ENCODE measurements at places on chromosomes 3 and 15.

DNA sequence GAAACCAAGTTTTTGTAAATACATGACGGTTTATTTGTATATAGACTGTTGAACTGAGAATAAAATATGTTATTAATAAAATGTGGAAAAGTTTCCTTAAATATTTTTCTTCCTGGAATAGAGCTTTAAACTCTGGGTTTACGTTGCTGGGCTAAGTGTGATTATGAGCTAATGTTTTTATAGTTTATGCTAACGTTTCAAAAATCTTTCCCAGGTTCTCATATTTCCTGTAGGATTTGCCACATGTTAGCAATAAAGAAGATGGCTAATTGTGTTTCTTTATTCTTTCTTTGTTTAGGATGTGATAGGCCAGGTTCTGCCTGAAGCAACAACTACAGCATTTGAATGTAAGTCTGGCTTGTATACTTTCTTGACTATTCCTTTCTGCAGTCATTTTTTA is 7.2 kb downstream of the MAP2K5 start:
- no peak for DNase-seq

DNA sequence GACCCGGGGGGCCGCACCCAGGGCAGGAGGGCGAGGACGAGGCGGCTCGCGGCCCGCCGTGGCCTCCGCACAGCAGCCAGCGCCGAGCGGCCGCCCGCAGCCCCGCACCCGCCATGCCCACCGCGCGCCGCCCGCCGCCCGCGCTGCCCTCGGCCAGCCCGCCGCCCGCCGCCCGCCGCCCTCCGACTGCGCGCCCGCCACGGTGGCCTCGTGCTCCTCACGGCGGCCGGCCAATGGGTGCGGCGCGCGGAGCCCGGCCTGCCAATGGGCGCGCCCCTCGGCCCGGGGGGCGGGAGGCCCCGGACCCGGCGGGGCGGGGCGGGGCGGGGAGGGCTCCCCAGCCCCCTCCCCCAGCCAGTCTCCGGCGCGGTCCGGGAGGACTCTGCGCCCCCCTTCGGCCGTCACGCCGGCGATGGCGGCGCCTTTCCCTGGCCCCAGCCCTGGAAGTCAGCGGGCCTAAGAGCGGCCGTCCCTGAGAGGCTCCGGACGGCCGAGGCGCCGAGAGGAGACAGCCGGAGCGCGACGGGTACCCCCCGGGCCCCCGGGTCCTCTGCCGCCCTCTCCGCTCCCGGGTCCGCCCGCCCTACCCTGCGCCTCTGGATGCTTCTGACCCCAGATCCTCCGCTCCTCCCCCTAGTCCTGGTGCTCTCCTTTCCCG is at the start of gene NT5DC2:
NT5DC2 (minus strand) TSS at position 235 of the 658 bp plus-strand sequence; CDS start at position 115, 120 bp downstream.
- no peak for DNase-seq

GRCh38 chr15:25572191-25572590 is 133.4 kb upstream of the UBE3A start:
- DNase-seq, result no peak

DNA sequence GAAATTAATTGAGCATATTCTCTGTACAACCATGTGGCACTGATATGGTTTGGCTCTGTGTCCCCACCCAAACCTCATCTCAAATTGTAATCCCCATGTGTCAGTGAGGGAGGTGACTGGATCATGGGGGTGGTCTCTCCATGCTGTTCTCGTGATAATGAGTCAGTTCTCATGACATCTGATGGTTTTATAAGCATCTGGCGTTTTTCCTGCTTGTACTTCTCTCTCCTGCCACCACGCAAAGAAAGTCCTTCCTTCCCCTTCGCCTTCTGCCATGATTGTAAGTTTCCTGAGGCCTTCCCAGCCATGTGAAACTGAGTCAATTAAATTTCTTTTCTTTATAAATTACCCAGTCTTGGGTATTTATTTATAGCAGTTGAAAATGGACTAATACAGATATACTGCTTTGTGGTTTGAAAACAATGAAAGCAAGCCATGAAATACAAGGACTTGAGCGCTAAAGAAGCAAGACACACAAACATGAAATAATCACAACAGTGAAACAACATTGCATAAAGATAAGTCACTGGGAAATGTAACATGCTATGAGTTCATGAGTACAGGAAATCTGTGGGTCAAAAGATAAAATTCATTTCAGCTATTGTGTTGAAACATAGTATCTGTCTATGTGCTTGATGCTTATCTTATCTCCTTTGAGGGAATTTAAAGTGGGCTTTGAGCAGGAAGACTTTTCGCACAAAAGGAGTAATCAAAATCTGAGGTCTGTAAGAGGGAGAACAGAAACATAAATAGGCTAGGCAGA is 288.7 kb downstream of the GBE1 start:
- no peak for DNase-seq

DNA sequence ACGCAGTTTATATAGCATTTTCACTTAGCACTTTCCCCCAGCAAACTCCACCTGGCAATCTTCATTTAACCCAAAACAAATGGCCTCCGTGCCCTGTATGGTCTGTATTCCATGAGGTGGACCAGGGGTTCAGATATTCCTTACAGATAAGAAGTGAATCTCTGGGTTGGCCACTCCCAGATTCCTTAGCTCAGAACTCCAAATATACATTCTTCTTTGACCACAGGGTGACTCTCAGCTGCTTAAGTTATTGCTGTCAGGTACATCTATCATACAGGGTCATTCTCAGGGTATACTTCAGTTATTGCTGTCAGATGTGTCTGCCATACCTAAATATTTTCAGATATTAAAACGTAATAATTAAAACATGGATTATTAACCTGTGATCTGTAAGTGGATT is 229.8 kb downstream of the TBL1XR1 start:
- DNase-seq, result no peak

DNA sequence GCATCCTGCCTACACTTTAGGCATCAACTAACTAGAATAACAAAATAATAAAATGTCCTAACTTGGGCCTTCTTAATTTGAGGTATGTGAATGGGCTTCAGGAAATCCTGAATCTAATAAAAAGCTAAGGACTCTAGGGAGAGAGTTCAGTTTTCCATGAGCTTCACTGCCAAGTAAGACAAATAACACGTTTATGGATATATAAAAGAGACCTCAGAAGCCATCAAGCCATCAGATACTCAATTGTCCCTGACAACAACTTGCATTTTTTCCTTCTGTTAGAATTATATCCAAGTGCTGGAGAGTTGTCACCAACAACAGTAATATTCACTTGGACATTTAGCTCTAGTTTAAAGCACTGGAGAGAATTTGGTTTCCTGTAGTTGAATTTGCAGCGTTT is 102.4 kb upstream of the IGSF10 start:
- no peak for DNase-seq

GRCh38 chr3:3368306-3368705 is 188.8 kb upstream of the CRBN start:
- no peak for DNase-seq

GRCh38 chr15:72197041-72197459 is 537 bp downstream of the GRAMD2A start:
- no peak for DNase-seq

GRCh38 chr15:74315626-74316025 is 51.8 kb downstream of the CYP11A1 start:
- no peak for DNase-seq

DNA sequence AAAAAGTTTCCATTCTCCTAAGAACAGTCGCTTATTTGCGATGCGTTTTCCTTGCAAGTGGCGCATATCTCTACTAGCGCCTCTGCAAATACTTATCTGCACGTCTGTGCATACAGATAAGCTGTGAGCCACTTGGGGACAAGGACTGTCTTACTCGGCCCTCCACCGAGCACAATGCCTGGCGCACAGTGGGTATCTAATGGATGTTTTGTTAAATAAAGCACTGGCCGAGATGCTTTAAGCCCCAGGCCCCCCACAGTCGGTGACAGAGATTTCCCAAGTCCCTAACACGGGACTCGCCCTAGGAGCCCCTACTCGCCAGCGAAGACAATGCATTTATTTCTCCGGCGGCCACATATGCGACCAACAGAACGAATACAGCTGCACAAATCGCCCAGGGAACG is 503 bp downstream of the HLTF start:
- no peak for DNase-seq

GRCh38 chr3:195574497-195575304 is 9.0 kb downstream of the APOD start:
- DNase-seq, result no peak

DNA sequence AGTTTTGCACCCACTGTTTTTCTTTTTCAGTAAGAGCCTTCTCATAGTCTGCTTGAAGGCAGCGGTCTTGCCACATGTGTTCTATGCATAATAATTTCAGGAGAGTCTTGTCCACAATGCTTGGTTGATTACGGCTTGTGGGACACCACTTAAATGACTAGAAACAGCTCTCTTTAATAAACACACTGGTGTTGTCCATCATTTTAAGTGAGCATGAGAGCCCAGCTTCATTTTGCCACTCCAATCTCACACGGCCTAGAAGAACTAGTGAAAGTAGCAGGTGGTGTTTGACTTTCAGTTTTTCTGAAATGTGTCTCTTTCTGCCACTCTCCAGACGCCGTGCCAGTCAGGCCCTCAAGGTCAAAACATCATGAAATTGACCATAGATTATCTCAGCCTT is 292.1 kb downstream of the LPP start:
- DNase-seq, result no peak

- DNase-seq, result no peak
Measured at GRCh38 chr3:89795506-89795905, 688.1 kb downstream of the EPHA3 start.

DNA sequence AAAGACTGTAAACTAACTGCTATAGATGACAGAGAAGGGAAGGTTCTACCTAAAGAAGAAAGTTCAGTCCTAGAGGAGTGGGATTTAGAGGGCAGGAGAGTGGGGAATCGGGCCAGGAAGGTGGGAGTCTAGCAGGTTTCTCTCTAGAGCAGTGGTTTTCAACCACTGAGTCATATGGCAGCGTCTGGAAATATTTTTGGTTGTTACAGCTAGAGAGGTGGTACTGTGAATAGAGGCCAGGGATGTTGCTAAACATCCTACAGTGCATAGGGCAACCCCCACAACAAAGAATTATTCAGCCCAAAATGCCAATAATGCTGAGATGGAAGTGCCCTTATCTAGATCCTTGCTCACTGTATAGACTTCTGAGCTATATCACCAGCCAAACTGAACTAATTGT is 28.7 kb downstream of the ATP1B3 start:
- DNase-seq, result no peak

DNA sequence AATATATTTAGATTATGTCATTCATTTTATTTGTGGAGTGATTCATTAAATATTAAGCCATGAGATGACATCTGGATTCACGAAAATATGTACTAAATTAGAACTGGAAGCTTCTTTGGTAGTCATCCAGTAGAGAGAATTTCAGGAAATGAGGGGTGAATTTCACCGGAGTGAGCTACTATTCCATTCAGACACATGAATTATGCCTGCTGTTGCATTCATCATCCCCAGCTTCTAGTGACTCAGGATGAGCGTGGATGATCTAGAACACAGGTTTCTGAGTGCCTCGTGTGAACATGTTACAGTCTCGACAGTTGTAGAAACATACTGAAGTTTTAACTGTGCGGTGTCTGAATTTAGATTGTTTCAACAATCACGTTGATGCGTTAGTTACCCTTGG is 42.9 kb upstream of the GABRG3 start:
- no peak for DNase-seq

DNA sequence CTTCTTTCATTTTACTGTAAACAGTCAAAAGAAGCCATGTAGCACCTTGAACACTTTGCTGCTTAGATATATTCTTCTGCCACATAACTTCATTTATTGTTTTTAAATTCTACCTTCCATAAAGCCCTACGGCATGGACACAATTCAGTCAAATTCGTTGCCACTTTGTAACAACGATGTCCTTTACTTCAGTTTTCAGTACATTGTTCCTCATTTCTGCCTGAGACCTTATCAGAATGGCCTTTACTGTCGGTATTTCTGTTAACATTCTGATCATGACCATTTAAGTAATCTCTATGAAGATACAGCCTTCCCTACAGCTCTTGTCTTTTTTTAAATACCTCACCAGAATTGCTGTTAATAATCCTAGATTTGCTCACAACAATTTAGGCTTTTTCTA is 466.9 kb downstream of the NAALADL2 start:
- no peak for DNase-seq

- DNase-seq, result no peak
Measured at GRCh38 chr3:2790266-2790815, 319.8 kb downstream of the IL5RA start.

Data from NCI-H2081 treated with DMSO at 0.1 percent for 48 hours (cell line).